ENCODE measurements at places on chromosomes 6 and 20.

- no peak for DNase-seq
Observed at GRCh38 chr20:9660236-9660868, 146.0 kb downstream of the LAMP5 start.

GRCh38 chr6:130132286-130132701 is 90.5 kb downstream of the SAMD3 start:
- DNase-seq, result no peak

DNA sequence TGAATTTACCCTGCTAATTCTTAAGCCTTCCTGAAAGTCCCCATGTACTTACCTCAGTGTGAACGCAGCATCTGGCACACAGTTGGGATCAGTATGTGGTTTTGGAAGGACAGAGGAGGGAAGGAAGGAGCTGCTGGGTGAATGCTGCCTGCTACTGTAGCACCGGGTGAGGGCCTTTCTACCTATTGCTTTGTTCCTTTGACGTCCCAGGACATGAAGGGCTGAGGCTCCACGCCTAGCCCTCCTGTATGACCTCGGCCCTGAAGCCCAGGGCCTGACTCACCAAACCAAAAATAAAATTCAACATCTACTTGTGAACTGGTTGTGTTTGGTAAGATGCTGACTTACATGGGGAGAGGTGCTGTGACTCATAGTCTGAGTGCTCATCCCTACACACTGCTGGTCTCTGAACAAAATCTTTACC is 51.1 kb downstream of the ARID1B start:
- no peak for DNase-seq

DNA sequence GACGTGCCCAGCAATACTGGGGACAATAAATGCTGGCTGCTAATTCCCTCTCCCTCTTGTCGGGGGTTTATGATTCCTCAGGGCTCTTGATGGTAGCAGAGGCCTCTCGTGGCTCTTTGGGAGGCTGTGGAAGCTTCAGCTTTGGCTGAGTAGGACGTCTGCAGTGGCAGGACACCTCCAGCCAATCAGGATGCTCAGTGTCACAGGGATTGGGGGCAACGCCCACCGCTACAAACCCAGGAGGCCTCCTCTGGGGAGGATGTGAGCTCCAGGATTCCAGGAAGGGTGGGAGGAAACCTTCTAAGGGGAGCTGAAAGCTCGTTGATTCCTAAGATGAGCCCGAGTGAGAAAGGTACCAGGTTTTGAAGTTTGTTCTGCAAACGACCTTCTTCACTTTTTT is 19.4 kb downstream of the RSPO4 start:
- DNase-seq, result no peak

DNA sequence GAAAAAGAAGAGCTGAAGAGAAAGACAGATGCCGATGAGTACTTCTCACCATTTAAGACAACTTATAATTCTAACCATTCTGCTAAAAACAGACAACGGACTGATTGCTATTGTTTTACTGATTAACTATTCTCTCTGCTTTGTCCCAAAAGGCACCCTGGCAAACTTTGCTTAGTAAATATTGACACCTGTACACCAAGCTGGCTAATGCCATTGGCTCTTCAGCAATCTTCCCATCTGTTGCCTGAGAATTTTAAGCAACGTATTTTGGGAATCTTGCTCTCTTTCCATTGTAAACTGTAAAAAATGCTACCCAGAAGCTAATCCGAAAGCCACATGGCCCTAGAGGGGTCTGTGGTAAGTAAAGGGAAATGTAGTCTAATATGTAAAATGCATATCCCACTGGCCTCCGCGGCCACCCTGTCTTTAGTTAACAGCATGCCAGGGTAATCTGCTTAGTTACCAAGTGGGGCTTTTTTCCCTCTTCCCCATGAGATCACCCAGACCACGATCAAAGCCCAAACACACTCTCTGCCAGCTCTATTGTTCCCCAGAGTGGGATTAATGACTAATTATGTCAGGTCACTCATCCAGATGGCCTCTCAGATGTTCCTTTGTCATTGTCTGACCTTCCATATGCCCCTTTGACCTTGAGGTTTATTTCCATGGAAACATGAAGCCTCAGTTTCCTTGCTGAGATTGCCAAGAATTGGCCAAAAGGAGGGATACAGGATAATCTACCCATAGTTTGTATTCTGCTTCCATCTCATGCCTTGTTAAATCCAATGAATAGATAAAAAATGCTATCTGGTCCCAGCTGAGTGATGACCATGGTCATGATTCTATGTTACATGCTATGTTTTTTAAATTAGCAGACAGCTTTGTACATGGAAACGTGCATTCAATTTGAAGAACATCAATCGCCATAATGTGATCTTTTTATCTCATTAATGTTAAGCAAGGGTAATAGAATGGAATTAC is 216.4 kb upstream of the MCHR2 start:
- DNase-seq, result no peak

GRCh38 chr6:109345986-109346385 is 36.3 kb downstream of the CD164 start:
- DNase-seq, result no peak

- DNase-seq, result no peak
Observed at GRCh38 chr6:22221630-22222029, 75.2 kb downstream of the PRL start.
